Common myeloid progenitor, CD34-positive (primary cell): ENCODE measurements at places on chromosomes 16 and 17.

DNA sequence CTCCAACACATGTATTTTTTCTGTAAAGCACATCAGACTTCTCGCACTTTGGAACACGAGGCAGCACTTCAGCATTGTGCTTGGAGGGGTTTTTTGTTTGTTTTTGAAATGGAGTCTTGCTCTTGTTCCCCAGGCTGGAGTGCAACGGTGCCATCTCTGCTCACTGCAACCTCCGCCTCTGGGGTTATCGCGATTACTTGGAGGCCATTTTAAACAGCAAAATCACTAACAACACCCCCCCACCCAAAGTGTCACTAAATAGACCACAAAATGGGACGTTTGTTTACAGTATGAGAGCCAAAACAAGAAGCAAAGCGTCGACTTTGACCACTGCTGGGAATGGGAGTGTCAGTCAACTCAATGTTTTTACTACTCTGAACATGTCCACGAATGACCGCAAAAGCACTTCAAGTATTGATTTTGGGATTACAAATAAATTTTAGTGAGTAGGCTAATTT, 9.0 kb upstream of the C16orf87 start:
- no peak for DNase-seq

- DNase-seq, result no peak
Measured at GRCh38 chr17:5986644-5987043, 83.5 kb upstream of the WSCD1 start.

DNA sequence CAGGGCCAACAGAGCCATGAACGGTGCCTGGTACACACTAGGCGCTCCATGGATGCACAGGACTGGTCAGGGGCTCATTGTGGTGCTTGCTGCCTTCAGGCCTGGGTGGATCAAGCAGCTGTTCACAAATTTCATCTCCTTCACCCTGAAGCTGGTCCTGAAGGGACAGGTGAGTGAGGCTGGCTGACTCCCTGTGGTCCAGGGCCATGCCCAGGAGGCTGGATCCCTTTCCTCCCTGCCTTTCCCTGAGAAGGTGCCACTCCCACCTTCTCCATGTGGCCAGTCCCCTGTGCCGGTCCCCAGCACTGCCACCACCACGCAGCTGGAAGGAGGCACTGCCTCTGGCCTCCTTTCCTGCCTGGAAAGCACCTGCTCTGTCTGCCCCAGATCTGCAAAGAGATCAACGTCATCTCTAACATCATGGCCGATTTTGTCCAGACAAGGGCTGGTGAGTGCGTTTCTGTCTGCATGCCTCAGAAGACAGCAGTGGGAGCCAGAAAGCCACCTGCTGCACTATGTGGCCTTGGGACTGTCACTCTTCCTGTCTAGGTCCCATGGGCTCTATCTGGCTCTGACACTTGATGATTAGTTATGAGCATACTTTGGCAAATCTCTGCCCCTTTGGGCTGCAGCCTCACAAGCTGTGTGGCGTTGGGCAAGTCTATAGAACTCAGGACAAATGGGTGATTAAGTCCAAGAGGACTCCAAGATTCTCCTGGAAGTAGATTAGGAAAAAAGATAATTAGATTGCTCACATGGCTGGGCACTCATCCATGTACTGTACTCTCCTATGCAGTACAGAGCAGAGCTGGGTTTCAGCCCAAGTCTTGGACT, 9.4 kb downstream of the CETP start:
- DNase-seq, result no peak

GRCh38 chr16:72989579-72990551, 58.1 kb downstream of the ZFHX3 start:
- DNase-seq, result peak; percentile 18

DNA sequence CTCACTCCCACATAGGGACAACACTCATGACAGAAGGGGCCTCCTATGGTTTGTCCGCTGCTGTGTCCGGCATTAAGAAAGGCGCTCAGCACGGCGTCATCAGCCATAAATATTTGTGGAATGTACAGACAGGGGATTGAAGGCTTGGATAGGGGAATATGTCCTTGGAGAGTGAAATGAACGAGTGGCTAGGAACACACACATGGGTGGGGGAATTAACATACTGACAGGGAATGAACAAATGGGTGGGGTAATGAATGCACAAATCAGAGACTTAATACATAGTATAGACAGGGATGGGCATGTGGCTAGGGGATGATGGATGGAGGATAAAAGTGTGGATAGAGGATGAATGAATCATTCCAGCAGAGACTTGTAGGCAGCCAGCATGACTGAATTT, 154.0 kb upstream of the HSBP1 start:
- no peak for DNase-seq

DNA sequence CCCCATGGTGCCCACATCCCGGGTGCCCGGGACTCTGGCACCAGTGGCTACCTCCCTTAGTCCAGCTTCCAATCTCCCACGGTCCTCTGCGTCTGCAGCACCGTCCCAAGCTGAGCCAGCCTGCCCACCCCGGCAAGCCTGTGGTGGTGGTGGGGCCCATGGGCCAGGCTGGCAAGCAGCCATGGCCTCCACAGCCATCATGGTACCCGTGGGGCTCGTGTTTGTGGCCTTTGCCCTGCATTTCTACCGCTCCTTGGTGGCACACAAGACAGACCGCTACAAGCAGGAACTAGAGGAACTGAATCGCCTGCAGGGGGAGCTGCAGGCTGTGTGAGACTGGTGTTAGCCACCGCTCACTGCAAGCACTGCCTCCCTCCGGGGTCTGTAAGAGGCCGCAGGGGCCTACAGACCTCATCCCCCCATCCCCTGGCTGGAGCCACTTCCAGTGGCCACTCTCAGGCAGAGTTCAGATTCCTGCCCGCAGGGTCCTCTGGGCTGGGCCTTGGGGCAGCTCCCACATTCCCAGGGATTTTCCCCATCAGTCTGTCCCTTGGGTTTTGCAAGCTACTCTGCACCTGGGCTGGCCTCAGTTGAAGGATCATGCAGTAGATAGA, 3.9 kb upstream of the SETD1A start:
- peak; percentile 87 for DNase-seq

GRCh38 chr17:64385187-64386083, 5.2 kb downstream of the PECAM1 start:
- DNase-seq, result peak; percentile 84

DNA sequence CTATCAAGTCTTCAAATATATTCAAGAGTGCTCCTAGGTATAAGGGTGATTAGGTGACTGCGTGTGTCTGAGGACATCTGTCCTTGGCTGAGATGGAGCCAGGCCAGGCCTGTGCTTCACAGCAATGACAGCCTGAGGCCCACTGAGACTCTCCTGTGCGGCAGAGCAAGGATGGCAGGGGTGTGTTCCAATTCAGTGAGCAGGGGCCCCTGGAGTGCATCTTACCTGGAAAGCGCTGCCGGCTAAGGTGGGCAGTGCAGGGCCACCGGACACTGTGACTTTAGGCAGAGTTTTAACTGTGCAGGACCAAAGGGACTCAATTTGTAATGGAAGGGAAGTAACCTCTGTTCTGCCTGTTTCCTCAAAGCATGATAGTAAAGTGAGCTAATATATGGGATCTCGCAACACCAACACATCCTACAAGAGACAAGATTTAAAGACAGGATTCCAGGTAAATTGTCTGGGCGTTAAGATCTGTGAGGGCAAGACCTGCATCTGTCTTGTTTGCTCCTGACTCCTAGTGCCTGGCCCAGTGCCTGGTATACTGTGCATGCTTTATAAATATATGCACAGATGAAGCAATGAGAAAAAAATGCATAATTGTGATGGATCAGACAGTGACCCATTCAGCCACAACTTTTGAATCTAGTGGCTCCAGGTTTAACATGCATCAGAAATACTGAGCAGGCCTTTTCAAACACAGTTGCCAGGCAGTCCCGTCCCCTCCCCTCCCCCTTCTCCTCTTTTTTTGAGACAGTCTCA, 86.7 kb downstream of the MRC2 start:
- DNase-seq, result no peak

GRCh38 chr16:14528306-14528705, 101.8 kb downstream of the PARN start:
- DNase-seq, result no peak

GRCh38 chr17:45954914-45955313, 44.1 kb upstream of the STH start:
- DNase-seq, result no peak

GRCh38 chr17:40317345-40317873, 8.4 kb downstream of the RARA start:
- DNase-seq, result no peak

DNA sequence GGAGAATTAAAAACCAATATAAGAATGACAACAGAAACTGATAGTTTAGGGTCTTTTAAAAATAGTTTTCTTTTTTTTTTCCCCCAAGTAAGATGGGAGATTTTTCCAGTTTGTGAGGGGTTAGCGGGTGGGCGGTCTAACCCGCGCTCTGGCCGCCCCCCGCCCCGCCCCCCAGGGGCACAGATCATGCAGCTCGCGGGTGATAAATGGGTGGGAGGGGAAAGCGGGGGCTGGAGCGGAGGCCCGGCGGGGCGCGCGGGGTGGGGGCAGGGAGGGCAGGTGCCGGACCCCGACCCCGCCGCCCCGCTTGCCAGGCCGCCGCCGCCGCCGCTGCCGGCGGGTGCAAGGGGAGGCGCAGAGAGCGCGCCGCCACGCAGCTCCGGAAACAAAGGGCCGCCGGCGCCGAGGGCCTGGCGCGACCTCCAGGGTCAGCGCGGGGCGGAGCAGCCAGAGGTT, 60.1 kb upstream of the GSE1 start:
- DNase-seq, result no peak

GRCh38 chr16:78230832-78231231, 131.4 kb downstream of the WWOX start:
- no peak for DNase-seq

- no peak for DNase-seq
Measured at GRCh38 chr16:84967828-84968227, 43.5 kb downstream of the ZDHHC7 start.

DNA sequence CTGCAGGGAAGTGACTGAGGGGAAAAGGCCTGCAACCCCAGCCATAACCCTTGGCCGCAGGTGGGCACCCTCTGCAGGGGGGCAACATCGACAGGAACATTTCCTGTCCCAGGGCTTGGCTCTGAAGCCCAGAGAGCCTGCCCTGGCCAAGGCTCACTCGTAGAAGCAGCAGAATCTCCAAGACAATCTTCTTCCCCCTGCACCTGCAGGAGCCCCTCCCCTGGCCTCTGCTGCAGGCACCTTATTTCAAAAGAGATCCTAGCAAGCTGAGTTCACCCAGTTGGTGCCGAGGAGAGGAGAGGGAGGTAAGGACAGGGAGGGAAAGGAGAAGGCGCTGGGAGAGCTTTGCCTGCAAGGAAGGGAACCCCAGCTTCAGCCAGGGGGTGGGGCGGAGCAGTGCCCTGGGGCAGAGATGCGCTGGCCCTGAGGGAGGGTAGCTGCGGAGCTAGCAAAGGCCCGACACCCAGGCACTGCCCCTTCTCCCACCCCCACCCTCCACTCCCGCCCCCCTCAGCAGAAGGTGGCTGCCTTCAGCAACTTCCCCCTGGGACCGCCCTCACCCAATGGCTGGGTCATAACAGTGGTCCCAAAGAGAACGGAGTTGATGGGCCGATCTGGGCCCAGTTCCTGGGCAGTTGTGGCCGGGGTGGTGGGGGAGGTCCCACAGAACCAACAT, 104.3 kb upstream of the TNRC6C start:
- DNase-seq, result no peak

- DNase-seq, result peak; percentile 60
Measured at GRCh38 chr17:55641676-55642081, 81.0 kb downstream of the TMEM100 start.

DNA sequence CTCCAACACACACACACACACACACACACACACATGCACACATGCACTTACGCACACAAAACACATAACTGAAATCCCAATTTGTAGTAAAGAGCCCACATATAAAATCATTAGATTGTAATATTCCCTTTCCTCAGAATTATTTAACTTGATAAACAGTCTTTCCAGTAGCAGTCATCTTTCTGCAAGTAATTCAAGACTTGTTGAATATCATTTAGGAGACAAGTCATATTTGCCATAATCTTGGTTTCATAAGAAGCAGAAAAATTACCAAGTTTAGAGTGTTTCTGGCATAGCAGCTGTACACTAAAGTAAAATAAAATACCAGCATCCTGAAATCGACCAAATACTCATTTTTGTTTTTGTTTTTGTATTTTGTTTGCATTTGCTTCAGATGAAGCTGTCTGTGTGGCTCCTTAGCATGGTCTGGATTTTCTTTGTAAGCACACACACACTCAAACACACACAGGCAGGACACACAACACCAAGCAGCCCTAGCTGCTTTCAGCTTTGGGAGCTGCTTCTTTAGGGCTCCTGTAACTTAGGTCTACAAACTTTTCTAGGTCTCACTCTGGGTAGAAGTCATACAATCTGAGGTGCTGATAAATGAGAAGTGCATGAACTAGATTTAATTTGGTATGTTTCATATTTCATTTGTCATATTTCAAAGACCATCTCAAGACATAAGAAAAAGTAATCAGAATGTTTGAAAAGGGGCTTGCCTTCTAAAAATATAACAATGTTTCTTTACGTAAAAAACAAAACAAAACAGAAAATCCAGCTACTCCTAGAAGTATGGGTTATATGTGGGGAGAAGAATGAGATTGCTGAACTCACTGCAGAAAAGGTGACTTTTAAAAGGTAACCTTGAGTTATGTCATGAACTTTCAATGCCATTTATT, 3.0 kb downstream of the SALL1 start:
- DNase-seq, result no peak

DNA sequence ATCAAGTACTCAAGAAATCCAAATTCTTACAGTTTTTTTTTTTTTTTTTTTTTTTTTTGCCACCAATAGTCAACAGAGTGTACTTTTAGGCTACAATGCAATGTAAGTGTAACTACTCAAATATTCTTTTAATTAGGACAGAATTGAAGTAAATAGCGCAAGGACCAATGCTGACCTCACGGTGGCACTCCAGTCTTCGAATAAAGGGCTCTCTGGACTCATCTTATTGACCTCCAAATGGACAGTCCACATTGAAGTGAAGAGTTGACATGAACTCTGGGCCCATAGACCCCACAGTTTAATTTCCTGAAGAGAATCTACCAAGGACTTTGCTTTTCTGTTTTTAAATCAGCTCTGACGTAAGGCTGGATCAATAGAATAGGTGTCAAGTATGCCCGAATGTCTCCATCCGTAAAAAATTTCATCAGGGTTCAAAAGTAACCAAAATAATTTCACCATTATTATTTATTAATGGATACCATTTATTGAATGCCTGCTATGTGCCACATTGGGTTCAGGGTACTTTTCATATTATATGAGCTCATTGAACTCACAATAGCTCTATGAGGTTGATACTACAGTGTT, 7.3 kb upstream of the DDX52 start:
- peak; percentile 19 for DNase-seq

- no peak for DNase-seq
Measured at GRCh38 chr16:86768999-86769398, 190.7 kb downstream of the FOXL1 start.

DNA sequence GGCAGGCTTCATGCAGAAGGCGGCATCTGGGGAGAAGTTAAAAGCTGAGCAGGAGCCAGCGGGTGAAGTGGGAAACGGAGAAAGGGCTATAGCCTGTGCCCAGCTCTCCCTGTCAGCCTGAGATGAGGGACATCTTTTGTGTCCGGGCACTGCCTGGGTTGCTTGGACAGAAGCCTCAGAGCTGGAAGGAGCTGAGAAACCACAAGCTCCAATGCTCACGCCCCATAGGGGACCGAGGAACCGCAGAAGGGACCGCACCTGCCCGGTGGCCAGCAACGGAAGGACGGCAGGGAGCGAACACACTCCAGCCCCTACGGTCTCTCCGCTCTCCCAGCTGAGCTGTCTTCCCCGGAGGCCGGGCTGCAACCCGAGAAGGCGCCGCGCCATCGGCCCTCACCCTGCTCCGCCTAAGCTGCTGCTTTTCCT, 175.8 kb downstream of the NPIPB11 start:
- DNase-seq, result no peak
